ENCODE measurements at places on chromosomes 3 and 15.

DNA sequence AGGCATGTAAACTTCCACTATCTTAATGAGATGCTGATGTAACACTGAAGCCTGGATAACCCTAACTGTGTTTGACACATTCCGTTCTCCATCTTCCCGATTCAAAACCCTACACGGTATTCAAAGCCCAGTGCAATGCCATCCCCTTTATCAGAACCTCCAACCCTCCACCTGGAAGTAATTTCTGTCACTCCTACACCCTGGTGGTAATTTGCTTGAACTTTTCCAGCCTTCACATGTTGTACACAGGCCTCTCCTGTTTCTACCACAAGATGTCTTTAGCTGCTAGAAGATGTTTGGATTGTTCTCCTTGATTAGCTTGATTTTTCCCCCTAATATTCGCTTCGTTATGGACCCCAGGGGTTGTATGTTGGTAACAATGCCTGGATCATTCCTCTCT lies 208.9 kb downstream of the CHST2 start:
- no peak for DNase-seq

GRCh38 chr15:73857193-73857920 lies 16.0 kb upstream of the TBC1D21 start:
- DNase-seq = no peak

GRCh38 chr15:77032647-77033416 lies 37.9 kb downstream of the PSTPIP1 start:
- no peak for DNase-seq

GRCh38 chr15:43792761-43793476 lies 799 bp downstream of the SERF2 start:
- DNase-seq = peak; percentile 40

DNA sequence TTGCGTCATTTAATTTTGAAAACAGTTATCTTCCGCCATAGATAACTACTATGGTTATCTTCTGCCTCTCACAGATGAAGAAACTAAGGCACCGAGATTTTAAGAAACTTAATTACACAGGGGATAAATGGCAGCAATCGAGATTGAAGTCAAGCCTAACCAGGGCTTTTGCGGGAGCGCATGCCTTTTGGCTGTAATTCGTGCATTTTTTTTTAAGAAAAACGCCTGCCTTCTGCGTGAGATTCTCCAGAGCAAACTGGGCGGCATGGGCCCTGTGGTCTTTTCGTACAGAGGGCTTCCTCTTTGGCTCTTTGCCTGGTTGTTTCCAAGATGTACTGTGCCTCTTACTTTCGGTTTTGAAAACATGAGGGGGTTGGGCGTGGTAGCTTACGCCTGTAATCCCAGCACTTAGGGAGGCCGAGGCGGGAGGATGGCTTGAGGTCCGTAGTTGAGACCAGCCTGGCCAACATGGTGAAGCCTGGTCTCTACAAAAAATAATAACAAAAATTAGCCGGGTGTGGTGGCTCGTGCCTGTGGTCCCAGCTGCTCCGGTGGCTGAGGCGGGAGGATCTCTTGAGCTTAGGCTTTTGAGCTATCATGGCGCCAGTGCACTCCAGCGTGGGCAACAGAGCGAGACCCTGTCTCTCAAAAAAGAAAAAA lies 1.2 kb downstream of the B2M start:
- peak; percentile 80 for DNase-seq

GRCh38 chr15:80582816-80583423 lies 112.2 kb upstream of the ABHD17C start:
- no peak for DNase-seq

DNA sequence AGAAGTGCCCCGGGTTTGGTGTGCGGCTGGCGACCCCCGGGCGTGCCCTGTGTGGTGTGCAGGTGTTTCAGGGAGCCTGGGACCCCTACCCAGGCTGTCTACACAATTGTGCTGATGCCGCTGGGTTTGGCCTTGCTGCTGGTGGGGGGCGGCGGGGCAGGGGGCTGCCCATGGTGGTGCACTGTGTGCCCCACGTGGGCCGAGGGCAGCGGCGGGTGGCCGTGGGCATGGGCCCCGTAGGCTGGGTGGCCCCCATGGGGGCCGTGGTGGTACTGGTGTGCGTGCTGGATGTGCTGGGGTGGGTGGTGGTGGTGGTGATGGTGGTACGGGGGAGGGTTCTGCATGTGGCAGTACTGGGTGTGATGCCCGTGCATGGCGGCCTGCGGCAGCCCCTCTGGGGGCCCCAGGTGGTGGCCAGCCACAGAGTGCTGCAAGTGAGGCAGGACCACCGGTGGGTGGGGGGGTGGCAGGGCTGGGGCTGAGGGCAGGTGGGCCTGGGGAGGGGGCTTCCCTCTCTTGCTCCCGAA lies 59.6 kb upstream of the RPL32 start:
- no peak for DNase-seq

- DNase-seq = no peak
Observed at GRCh38 chr3:17076940-17077605, 192.3 kb downstream of the PLCL2 start.

GRCh38 chr3:73555076-73555475 lies 69.7 kb downstream of the PDZRN3 start:
- DNase-seq = no peak

GRCh38 chr3:196947860-196948441 lies 5.6 kb upstream of the NCBP2 start:
- no peak for DNase-seq

GRCh38 chr3:111314181-111314873 lies 227.7 kb upstream of the CD96 start:
- DNase-seq = no peak

Data from LHCN-M2 (cell line).